ENCODE measurements at places on chromosomes 3 and 15.

DNA sequence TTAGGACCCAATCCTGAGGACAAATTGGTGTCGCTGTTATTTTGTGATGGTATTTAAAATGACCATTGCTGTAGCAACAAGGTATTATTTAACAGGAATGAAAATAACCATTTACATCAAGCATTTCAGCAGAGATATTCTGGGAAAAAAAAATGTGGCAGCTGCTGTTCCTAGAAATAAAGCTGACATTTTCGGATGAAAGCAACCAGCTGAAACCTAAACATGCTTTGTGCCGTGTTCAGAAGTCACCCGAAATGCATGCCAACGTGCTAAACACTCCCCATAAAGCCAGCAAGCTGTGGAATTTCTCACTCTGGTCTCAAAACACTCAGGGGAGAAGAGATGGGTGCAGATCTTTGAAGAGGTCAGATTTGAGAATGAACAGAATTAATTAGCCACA, 31.5 kb upstream of the TAFA4 start:
- no peak for DNase-seq

DNA sequence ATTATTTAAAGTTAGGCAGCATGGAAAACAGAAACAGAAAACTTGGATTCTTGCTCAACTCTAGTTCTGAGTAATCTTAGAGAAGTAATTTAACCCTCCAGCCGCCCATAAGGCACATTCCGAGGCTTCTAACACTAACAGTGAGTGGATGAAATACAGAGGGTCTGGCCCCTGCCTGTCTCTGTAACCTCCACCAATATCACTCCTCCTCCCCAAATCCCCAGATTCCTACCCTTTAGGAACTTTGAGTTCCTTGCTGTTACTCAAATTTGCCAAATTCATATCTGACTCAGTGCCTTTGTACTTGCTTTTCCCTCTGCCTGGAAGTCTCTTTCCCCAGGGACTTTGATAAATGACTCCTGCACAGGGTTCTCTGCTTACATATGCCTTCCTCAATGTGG, 112.5 kb upstream of the TGFBR2 start:
- no peak for DNase-seq

DNA sequence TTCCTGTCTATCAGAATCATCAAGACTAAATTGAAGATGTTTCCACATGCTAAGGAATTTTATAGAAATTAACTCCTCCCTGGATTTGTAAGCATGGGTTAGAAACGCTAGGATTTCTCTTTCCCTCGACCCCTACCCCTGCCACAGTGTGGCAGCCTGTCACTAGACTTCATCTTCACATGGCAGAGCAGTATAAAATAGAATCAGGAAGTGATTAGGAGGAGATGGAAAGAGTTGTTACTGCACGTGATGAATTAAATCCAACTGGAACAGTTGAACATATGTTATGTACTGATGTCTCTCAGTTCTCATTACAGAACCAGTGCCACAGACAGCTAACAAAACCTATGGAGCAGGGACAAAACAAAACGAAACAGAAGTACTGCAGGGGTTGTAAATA, 130.0 kb upstream of the BNIP2 start:
- no peak for DNase-seq

DNA sequence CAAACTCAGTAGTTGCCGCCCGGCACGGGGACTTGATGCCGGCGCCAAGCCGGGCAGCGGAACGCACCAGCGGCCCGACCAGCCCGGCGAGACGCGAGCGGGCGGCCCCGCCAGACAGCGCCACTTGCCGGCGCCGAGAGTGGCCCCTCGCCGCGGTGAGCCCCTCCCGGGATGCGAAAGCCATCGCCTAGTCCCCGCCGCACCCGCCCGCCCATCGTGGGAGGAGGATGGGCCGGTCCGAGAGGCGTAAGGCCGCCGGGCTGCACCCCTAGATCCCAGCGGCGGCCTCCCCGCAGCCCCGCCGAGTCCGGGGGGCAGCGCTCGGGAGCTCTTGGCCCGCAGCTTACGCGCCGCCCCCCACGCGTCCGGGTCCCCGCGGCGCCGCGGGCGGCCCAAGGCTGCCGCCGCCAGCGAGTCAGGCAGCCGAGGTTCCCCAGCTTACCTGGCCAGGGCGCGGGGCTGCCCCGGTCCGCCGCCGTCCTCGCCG, 609 bp downstream of the GOLGA8A start:
- no peak for DNase-seq

GRCh38 chr3:60877188-60877587, 374.1 kb downstream of the FHIT start:
- DNase-seq: no peak

GRCh38 chr3:61117045-61117898, 134.0 kb downstream of the FHIT start:
- DNase-seq: no peak

GRCh38 chr3:124174476-124174875, 182.6 kb upstream of the ROPN1 start:
- no peak for DNase-seq

- no peak for DNase-seq
Measured at GRCh38 chr3:22210693-22211092, 459.7 kb upstream of the ZNF385D start.

DNA sequence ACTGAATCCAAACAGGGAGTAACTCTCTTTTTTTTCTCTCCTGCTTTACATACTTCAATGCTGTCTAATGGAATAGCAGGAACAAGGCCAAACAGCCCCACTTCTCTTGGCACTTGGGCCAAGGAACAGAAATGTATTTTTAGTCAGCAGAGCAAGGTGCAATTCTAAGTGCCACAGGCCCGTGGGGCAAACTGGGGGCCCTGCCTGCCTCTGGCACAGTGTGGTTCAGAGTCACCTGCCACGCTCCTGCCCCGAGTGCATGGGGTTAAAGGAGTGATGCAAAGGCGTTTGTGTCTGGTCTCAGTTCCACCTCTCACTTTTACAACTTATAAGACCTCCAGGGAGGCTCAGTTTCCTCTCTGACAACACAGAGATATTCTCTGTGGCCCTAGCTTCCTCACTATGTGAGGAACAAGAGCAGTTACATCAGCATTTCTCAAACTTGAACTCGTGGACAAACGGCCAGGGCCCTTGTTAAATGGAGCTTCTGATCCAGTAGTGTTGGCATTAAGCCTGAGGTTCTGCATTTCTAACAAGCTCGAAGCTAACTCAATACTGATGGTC, 51.3 kb downstream of the LRIG1 start:
- no peak for DNase-seq

- no peak for DNase-seq
Measured at GRCh38 chr3:31242026-31242960, 290.4 kb upstream of the STT3B start.

- DNase-seq: no peak
Measured at GRCh38 chr3:126098391-126098858, 14.5 kb upstream of the SLC41A3 start.

GRCh38 chr15:89016549-89017041, 71.7 kb upstream of the ABHD2 start:
- DNase-seq: no peak

DNA sequence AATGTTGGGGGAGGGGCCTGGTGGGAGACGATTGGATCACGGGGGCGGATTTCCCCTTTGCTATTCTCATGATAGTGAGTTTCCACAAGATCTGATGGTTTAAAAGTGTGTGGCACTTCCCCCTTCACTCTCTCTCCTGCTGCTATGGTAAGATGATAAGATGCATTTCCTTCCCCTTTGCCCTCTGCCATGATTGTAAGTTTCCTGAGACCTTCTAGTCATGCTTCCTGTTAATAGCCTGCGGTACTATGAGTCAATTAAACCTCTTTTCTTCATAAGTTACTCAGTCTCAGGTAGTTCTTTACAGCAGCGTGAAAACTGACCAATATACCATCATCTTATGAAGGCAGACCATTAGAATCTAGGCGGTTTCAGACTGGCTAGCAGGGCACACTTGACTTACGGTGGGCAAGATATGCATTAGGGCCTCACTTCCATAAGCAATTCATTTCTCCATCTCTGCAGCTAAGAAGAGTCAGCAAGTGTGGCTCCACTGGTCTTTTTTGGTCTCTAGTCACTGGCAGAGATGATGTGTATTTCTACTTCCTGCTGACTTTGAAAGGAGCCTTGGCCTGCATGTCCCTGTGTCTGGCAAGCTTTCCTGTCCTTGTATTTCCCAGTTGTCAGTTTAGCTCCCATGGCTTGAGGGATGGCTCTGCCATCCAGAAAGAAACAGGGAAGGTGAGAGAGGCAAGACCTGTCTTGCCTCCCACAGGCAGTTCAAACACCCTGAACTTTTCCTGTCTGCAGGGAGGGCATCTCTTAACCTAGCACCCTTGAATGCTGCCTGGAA, 109.0 kb upstream of the ADAMTS9 start:
- DNase-seq: no peak

DNA sequence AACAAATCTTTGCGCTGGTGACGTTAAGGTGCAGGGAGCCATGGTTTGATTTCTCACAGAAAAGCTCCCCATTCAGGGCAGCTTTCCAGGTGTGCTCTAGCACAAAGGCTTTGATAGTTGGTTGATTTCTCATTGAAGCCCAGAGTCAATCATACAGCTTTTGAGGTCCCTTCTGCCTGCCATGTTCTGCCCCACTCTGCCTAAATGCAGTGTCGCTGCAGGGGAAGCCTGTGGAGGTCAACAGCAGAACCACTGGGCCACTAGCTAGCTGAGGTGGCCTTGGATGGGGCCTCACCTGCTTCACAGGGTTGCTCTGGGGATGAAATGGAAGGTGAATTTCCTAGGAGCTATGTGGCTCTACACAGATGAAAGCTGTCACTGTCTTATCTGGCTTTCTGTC, 278.3 kb downstream of the TLE3 start:
- DNase-seq: no peak

GRCh38 chr3:195806211-195806915, 5.4 kb downstream of the MUC4 start:
- DNase-seq: no peak

DNA sequence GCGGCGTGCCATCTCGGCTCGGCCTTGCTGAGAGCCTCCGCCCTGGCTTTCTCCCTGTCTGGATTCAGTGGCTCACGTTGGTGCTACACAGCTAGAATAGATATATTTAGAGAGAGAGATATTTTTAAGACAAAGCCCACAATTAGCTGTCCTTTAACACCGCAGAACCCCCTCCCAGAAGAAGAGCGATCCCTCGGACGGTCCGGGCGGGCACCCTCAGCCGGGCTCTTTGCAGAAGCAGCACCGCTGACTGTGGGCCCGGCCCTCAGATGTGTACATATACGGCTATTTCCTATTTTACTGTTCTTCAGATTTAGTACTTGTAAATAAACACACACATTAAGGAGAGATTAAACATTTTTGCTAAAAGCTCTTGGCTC, 54.1 kb downstream of the PLXNA1 start:
- DNase-seq: no peak

DNA sequence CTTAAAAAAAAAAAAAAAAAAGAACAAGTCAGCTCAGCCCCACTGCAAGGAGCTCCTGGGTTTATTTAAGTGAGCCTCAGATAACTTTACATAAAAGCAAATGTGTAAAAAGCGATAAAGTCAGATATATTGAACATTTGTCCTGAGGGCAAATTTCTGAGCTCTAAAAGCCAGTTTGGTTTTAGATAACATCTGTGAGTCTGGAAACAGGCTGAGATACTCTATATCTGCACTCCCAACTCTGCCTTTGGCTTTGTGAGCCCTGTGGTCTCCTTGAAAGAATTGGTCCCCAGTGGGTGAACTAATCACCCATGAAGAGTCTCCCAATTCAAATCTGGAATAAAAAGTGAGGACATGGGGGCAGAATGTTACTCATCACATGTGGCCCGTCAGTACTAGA, 104.6 kb downstream of the APBA2 start:
- DNase-seq: no peak

- DNase-seq: no peak
Measured at GRCh38 chr15:42080919-42081830, 13.2 kb downstream of the PLA2G4D start.

DNA sequence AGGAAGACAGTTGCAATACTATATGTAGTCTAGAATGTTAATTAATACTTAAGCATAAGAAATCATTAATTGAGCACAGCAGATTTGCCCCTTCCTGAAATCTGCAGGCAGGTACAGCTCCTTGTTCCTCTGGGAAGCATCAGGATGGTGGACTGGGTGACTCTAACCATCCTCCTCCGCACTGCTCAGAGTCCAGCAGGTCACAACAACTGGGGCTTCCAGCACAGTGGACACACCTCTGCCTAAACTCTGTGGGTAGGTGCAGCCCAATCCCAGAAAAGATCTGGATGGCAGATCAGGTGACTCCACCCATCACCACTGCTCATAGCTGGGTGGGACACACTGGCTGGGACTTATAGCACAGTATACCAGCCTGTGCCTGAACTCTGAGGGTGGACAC, 189.9 kb upstream of the TMCO5A start:
- DNase-seq: no peak

DNA sequence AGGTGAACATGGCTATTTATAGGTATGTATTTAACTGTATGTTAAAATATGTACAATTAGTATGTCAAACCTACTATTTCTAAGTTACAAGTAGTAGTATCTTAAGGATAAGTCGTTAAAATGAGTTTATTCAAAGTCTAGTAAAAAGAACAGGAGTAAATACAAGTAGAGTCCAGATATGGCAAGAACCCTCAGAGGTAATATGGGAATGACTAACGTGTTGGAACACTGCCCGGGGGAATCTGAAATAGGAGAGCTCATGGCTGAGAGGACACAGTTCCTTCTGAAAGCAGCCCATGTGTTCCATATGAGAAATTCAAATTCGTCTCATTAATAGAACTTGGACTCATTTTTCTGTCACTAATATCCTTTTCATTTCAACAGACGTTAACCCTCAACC, 158.8 kb downstream of the CLSTN2 start:
- no peak for DNase-seq

- no peak for DNase-seq
Measured at GRCh38 chr3:9846231-9846630, 2.4 kb upstream of the RPUSD3 start.

DNA sequence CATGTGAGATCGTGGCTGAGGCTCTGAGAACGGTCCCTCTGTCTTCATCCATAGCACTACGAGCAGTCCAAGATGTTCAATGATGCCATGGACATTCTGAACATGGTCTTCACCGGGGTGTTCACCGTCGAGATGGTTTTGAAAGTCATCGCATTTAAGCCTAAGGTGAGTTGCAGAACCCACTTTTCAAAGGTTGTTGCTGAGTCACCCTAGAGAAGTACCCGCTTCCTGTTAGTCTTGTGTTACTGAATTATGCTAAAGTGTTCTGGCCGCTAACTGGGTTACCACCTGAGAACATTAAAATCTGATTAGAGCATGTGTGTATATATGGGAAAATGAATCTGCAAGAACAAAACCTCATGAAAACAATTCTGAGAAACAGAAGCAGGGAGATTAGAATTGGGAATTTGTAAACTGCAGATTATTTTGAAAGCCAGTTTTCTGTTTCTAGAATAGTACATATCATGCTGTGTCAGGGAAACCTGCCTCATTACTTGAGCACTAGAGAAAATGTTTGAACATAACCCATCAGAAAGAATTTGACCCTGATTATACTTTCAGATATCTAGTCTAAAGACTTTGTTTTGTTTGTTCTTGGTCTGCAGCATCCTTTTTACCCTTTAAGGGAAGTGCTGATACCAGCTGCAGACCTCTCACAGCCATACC, 92.6 kb downstream of the CHDH start:
- DNase-seq: no peak

GRCh38 chr3:183278479-183279088, 25.5 kb downstream of the B3GNT5 start:
- no peak for DNase-seq

GRCh38 chr3:182618981-182619591, 174.2 kb upstream of the ATP11B start:
- DNase-seq: no peak
